Stimulated activated CD8-positive, alpha-beta memory T cell treated with anti-CD3 and anti-CD28 coated beads, Interleukin-7, amount 100 ng/mL, for 48 hours (primary cell): ENCODE measurements at places on chromosomes 12 and 14.

DNA sequence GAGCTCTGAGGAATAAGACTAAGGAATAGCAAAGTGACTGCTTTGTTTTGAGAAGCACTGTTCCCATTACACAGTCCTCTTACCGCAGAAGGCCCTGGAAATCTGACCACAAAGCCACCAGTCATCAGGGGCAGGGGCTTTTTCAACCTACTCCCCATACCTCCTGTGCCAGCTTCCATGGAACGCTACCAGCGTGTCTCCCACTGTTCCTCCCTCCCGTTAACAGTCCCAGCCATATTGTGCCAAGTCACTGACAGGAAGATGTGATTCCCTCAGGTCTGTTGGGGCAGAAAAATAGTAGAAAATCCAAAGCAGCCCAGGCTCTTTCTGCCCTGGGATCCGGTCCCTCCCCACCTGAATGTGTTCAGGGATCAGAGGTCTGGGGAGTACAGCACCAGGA, 46.6 kb upstream of the VPS33A start:
- DNase-seq, result no peak

DNA sequence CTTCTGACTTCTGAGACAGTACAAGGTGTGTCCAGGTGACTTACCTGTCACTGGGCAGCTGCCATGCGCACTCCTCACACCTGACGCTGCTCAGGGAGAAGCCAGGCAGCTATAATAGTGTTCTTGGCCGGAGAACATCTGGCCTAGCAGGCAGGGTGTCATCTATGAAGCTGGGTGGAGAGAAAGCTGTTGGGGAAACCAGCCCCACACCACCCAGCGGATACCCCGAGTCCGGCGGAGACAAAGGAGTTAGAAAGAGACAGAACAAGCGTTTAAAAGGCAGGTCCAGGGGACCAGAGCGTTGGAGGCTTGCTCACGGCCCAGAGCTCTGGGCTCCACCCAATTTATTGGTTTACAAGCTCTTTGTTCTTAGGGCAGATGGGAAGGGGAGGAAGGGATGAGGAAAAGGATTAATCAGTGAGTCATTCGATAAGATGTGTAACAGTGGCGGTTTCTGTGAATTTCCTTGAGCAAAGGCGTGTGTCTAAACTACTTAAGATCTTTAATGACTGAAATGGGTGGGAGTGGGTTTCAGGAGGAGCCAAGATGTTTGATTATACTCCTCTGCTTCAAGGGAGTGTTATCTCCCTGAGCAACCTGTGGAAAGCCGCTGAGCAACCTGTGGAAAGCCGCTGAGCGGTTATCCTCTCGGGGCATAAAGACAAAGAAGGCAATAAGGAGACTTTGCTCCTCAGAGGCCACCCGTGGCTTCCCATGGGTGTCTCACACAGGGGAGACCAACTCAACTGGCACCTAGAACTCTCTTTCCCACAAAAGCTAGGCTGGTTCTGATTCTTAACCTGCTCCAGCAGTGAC, at the start of gene GALNT8:
TSS of gene GALNT8 (plus strand) at position 580 of the 816 bp plus-strand sequence. CDS start 278 bp downstream, outside the sequence.
- no peak for DNase-seq

DNA sequence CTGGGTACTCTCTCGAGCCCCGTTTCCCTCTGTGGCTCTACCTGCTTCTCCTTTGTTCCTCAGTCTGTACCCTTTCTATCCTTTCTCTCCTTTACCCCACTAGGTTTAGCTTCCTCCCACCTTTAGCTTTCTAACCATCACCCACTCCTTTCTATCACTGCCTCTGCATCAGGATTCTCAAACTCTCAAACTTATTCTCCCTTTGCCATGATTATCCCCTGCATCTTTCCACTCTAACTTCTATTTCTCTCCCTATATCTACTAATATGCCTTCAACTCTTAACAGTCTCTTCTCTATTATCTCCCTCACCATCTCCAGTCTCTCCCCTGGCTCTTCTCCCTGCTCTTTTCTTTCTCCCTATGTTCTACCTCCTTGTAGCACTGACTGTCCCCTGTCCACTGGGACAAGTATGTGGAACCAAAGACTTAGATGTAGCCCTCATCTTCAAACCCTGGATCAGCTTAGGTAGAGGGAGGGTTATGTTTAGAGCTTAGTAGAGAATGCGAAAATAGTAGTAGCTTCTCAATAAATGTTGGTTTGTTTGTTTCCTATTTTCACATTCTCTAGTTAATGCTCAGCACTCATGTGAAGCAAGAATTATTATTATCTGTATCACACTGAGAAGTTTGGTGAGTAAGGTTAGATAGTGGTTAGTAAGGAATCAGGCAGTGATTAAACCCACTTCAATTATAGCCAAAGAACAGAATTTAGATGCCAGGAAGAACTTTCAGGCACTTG, 3.4 kb downstream of the GDF11 start:
- DNase-seq, result no peak

GRCh38 chr14:50941151-50941550, 3.1 kb downstream of the PYGL start:
- DNase-seq, result no peak

- DNase-seq, result no peak
These were observed 98.2 kb downstream of the SSPN start for GRCh38 chr12:26293612-26294011.
